CD8-positive, alpha-beta memory T cell (primary cell): ENCODE measurements at places on chromosomes 6 and 20.

- DNase-seq, result no peak
Measured at GRCh38 chr20:50111829-50112495, 988 bp downstream of the UBE2V1 start.

DNA sequence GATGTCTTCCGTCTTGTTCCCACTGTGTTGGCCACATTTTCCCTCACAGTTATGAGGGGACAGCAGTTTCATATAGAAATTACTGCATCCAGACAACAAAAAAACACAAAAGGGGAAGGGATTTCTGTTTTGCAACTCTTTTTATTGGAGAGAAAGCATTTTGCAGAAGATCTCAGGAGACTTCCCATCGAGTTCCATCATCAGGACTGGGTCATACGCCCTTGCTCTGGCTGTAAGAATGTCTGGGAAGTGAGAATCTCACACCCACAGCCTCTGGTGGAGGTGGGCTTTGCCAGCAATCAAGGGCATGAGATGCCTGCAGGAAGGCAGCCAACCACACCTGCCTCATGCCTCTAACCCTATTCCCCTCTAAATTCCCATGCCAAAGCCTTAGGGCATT lies 5.8 kb upstream of the IGF2R start:
- DNase-seq, result no peak

GRCh38 chr6:2817903-2818443 lies 23.7 kb downstream of the SERPINB1 start:
- DNase-seq, result no peak

- DNase-seq, result no peak
Measured at GRCh38 chr20:5687884-5688283, 62.3 kb upstream of the SHLD1 start.

DNA sequence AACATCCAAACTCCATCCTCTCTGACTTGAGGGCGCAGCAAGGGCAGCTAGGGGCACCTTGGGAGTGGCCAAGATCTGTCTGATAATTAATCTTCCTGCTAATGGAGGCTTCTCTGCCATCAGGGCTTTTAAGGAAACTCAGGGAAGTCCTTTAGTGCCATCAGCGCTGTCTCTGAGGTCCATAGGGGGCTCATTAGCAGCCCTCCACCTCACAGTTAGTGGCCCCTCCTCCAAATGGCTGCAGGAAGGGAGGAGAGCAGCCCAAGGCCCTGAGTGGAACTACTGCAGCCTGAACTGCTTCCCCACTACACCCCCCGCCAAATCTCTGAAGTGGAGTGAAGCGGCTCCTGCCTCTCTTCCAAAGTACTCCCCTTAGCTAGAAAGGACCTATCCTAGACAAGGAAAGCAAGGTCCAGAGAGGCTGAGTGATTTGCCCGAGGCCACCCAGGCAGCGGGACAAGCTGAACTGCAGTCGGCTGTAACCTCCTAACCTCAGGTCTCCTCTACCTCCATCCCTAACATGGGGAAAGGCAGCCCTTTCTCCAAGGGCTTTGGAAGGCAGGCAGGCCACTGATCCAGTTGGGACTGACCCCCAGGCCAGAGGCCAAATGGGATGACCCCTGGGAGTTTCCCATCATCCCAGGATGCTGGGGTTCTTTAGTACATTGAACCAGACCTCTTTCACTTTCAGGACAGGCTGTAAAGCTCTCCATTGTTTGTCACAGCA lies 39.5 kb upstream of the ZFAND3 start:
- DNase-seq, result no peak

GRCh38 chr6:150878347-150879213 lies 13.1 kb downstream of the MTHFD1L start:
- DNase-seq, result no peak

GRCh38 chr6:22102671-22103070 lies 194.2 kb downstream of the PRL start:
- no peak for DNase-seq

DNA sequence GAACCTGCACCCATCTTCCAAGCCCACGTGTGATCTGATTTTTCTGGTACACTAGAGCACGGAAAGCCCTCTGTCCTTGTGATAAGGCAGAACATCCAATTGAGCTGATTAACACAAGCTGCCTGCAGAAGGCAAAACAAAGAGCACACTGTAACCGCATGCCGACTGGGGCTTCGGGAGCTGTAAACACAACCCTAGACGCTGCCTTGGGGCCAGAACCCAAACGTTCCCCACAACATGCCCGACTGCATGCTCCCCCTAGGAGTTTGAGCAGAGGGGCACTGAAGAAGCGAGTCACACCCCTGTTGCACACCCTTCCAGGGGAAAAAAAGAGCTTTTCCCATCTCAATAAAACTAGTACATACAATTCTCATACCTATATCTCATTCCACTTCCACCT lies 470.7 kb downstream of the HTR1B start:
- no peak for DNase-seq

- no peak for DNase-seq
Measured at GRCh38 chr6:129590408-129591022, 119.5 kb downstream of the ARHGAP18 start.

DNA sequence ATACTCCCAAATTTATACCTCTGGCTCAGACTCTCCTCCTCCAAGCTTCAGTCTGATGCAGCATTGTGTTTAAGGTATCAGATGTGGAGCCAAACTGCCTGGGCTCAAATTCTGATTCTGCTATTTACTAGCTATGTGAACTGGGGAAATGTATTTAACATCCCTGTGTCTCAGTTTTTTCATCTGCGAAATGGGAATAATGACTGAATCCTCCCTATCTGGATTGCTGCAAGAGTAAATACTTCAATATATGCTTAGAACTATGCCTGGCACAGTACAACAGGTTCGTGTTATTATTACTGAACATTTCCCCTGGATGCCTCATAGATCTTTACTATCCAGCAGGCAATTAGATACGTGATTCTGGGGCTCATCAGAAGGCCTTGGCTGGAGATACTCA lies 5.5 kb downstream of the LRRN4 start:
- DNase-seq, result no peak

- no peak for DNase-seq
Measured at GRCh38 chr6:136341967-136342366, 52.3 kb upstream of the BCLAF1 start.

GRCh38 chr20:56843817-56844216 lies 214.7 kb downstream of the TFAP2C start:
- DNase-seq, result no peak

GRCh38 chr6:21118216-21118780 lies 475.3 kb upstream of the SOX4 start:
- no peak for DNase-seq

GRCh38 chr20:21190869-21191268 lies 65.0 kb downstream of the KIZ start:
- no peak for DNase-seq

- DNase-seq, result no peak
Measured at GRCh38 chr6:103335412-103335811, 1524.3 kb downstream of the HACE1 start.

GRCh38 chr6:97841763-97842162 lies 558.7 kb upstream of the MMS22L start:
- DNase-seq, result no peak

GRCh38 chr20:47843886-47844567 lies 58.7 kb upstream of the SULF2 start:
- DNase-seq, result no peak

DNA sequence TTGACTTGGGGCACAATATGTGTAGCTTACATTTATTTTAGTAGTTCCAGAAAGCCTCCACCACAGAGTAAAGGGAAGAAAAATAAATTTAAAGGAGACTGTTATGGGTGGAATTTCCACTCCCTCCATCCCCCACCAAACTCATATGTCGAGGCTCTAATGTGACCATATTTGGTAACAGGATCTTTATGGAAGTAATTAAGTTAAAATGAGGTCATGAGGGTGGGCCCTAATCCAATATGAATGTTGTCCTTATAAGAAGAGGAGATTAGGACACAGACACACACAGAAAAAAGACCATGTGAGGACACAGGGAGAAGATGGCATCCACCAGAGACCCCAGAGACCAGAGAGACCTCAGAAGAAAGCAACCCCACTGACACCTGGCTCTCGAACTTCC lies 189.7 kb downstream of the EDN1 start:
- no peak for DNase-seq

DNA sequence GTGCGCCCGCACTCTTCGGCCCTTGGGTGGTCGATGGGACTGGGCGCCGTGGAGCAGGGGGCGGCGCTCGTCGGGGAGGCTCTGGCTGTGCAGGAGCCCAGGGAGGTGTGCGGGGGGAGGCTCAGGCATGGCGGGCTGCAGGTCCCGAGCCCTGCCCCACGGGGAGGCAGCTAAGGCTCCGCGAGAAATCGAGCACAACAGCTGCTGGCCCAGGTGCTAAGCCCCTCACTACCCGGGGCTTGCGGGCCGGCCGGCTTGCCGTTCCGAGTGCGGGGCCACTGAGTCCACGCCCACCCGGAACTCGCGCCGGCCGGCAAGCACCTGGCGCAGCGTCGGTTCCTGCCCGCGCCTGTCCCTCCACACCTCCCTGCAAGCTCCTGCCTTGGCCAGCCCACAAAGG lies 462.3 kb upstream of the JARID2 start:
- DNase-seq, result no peak

GRCh38 chr20:64101731-64102621 lies 5.4 kb downstream of the NPBWR2 start:
- peak; percentile 50 for DNase-seq

DNA sequence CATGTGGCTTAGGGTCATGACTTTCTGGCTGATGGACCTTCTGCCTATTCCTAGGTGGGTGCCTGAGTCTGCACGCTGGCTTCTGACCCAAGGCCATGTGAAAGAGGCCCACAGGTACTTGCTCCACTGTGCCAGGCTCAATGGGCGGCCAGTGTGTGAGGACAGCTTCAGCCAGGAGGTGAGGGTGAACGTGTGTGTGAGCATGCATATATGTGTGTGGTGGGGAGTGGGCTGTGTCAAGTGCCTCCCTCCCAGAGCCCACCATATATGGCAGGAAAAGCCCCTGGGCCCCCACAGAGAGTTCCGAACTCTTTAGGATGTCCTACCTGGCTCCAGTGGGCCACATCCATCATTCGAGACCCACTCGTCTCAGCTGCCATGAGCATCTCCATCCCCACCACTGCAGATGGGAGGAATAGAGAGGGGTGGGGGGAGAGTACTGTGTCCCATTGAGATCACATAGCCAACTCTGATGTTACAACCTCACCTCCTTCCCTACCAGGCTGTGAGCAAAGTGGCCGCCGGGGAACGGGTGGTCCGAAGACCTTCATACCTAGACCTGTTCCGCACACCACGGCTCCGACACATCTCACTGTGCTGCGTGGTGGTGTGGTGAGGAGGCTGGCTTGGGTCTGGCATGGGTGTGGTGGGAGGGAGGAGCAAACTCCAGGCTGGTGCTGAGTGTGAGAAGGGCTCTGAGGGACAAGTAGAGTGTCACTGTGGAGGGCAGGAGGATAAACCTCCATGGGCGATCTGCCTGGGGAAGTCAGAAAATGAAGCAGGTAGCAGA lies 3.2 kb downstream of the SLC22A7 start:
- DNase-seq, result no peak

DNA sequence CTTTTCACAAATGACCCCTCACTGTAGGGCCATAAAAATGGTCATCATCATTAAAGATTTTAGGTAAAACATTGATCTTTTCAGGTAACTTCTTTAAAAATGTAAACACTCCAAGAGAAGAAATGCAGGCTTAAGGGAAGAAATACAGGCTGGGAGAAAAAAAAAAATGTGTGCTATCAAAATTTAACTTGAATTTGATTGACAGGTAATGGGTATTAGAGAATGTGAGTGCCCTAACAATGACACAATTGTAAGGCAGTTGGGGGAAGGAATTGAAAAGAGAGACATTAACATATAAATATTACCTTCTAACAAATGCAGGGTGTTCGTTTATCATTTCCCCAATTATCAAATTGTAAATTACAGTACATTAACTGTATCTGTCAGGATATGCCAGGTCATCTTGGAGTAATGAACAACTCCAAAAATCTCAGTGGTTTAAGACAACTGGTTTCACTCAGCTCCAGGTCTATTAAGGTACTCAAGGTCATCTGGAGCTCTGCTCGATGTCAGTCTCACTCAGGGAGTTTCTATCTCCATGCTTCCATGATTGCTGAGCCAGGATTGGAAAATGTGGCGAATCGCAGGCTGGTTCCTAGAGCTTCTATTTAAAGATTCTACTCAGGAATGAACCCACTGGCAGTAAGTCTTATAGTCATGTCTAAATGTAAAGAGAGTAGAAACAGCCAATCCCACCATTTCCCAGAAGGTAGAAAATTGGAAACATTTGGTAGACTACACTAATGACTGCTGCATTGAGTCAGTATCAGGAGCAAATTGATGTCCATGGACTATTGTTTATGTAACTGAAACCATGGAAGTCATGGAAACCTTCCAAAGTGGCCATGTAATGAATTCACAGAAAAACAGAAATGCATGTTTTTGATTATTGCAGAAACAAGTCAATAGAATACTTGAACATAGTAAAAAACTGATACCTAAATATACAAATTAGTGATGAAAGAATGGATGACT lies 55.6 kb downstream of the FRK start:
- DNase-seq, result no peak

DNA sequence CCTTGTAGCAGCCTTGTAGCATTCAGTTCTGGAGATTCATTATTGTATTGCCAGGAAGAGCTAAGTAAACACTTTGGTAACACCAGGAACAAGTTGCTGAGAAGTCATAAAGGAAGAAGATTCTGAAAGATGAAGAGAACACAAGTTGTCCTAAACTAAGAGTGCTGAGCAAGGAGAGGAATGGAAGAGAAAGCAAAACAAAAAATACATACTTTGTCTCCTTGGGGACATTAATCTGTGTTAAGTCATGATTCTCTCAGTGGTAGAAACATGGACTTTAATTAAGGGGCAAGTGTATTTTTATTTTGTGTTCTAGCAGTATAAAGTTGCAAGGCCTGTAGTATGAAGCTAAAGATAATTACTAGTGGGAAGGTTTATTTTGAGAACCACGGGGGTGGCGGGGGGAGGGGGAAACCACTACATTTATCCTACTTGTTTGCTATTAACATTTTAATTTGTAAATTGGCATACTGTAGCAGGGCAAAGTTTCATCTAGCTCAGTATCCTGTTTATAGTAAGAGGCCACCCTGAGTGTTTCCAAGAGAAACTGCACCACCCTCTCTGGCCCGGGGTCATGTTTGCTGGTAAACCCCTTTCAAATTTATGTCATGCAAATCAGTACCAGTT lies 463.0 kb downstream of the CDKAL1 start:
- DNase-seq, result no peak

DNA sequence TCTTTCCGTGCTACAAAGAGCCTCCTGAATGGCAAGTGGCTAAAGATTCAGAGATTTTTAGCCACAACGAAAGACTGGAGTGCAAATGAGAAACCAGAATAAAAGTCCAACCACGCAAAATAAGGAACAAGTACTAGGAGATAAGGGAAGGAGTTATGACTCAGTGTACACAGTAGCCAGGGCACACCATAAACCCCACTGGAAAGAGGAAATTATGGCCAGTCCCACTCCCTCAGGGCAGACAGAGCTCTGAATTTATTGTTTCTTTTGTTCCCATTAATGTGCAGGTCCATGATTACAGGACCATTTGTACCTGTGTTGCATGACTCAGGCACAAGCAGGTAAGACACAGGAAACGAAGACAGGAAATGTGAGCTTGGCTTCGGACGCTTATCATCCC lies 150.3 kb upstream of the PREP start:
- DNase-seq, result no peak

DNA sequence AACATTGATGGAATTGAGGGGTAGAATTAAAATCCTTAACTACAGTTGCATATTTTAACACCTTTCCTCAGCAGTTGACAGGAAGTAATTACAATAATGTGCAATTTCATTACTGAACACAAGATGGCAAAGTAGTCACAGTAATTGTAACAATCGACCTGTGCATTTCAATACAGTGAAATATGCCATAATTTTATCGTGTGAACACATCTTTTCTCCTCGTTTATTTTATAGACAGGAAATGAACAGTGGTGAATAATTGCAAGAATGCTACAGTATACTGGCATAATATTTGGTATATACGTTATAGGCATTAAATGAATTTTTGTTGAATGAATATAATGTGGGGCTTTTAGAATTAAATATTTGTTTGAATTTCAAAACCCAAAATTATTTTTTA lies 25.0 kb downstream of the CYB5R4 start:
- peak; percentile 27 for DNase-seq
